BE2C (cell line): ENCODE measurements at places on chromosomes 7 and 10.

GRCh38 chr10:22183771-22184461 is 33.9 kb downstream of the EBLN1 start:
- no peak for DNase-seq

GRCh38 chr10:96283756-96284155 is 12.4 kb upstream of the BLNK start:
- DNase-seq = no peak

GRCh38 chr10:3935933-3936359 is 150.9 kb upstream of the KLF6 start:
- DNase-seq = no peak

GRCh38 chr10:78318305-78318704 is 284.6 kb downstream of the RPS24 start:
- DNase-seq = no peak

DNA sequence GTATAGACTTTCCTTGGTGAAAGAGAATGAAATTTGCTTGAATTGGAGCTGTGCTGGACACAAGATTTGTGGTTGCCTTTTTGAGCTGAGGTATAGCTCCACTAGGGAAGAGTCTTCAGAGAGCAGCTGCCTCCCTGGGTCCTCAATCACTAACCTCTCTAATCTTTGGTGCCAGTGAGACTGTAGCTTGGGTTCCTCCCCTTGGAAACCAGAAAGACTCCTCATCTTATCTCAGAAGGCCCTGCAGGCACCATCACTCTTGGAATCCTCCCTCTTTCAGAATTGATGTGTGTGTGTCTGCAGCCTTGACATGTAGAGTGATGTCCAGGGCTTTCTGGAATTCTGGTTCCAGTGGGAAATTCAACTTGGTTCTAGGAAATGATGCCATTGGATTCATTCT is 426.5 kb downstream of the RPS24 start:
- DNase-seq = no peak

DNA sequence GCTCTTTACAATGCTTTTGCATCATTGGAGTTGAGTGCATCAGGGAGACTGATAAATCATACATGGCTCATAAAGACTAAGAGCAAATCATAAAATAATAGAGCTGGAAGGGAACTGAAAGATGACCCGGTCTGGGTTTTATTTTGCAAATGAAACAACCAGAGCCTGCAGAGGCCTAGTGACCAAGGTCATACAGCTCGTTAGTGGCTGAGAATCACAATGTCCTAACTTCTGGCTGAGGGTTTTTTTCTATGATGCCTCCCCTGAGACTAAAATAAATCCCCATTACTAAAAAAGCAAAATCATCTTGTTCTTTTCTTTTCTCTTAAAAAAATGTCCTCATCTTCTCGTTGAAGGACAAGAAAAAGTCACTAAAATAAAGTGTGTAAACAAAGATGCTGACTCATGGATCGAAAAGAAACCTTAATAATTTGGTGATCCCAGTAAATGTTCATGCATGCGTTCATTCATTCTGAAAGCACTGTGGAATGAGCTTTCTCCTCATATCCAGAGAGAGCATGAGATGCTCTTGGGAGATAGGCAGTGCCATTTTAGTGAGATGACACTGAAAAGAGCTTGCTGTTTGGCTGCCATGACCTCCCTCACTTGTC is 107.8 kb upstream of the PHYHIPL start:
- DNase-seq = no peak

- peak; percentile 81 for DNase-seq
Measured at GRCh38 chr10:73940634-73941221, 29.8 kb downstream of the PLAU start.

GRCh38 chr10:102465466-102465865 is 14.1 kb upstream of the C10orf95 start:
- no peak for DNase-seq

- no peak for DNase-seq
Measured at GRCh38 chr10:74548676-74549075, 277.7 kb upstream of the KAT6B start.

GRCh38 chr7:23226844-23227450 is 19.6 kb upstream of the GPNMB start:
- no peak for DNase-seq

GRCh38 chr10:97936126-97936525 is 86.5 kb downstream of the GOLGA7B start:
- no peak for DNase-seq

GRCh38 chr7:115124409-115124939 is 202.6 kb downstream of the MDFIC start:
- no peak for DNase-seq

DNA sequence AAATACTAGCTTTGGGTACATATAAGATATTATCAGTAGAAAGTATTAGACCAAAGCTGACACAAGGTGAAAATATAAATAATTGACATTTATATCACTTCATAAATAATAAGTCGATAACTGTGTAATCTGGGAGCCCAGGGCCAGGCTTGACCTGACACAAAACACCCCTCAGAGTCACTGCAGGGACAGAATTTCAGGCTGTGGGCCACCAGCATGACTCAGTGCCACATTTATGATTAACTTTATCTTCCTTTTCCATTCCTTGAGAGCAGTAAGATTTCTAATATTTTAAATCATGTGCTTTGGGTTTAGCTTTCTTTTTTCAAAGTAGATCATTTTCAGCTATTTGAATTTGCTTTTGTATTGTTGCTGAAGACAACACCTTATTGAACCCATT is 102.9 kb upstream of the NFE2L3 start:
- DNase-seq = no peak

DNA sequence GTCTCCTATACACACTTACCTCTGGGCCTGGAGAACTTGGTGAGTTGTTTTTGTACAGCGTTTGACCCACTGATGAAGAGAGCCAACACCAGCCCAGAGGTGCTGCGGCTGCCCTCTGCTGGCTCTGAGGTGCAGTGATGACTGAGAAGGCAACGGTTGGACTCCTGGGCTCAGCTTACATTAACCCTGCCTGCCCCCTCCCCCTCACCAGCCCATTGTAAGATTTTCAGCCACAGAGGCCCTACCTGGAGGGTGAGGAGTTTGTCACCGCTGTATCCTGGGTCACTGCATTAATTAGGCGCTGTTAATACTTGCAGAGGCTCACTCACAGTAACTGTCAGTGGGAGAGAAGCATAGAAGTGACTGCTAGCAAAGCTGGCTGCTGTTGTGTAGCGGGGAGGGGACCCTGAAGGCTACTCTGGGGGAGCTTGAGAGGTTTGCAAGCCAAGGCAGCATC is 19.0 kb upstream of the ANKRD2 start:
- DNase-seq = peak; percentile 69

DNA sequence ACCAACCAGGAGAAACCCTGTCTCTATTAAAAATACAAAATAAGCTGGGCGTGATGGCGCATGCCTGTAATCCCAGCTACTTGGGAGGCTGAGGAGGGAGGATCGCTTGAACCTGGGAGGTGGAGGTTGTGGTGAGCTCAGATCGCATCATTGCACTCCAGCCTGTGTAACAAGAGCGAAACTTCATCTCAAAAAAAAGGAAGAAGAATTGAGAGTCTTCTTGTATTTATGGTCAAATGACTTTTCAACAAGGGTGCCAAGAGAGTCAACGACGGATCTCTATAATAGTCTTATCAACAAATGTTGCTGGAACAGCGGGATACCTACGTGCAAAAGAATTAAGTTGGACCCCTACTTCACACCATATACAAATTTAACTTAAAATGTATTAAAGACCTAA is 21.6 kb upstream of the JAZF1 start:
- DNase-seq = no peak

DNA sequence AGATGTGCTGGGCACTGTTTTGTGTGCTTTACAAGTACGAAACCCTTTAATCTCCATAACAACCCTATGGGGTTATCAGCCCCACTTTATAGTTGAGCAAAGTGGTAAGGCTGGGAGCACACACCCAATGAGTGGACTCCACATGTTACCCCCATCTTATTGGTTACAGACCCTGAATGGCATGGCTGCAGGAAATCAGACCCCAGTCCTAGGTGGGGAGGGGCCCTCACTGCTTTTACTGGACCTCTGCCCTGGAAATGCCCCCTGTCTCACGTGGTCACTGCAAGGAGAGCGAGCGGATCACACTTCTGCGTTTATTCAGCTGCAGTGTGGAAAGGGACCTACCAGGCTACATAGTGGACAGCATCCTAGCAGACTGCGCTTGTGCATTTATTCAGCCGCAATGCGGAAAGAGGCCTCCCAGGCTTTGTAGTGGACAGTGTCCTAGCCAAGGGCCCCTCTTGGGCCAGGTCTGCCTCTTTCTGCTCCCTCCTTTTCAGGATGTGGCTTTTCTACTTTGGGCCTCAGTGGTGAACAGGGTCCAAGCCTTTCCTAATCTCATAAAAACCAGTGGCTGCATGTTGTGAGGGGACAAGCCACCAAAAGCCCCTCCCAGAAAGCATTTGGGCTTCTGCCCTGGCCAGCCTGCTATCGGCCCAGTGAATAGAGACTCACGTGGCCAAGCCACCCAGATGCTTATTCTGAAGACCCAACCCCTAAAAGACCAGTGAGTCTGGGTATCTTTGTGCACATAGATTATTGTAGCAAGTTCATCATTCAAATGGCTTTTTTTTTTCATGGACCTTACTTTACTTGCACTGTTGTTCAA is 405.7 kb upstream of the RNF32 start:
- DNase-seq = no peak

DNA sequence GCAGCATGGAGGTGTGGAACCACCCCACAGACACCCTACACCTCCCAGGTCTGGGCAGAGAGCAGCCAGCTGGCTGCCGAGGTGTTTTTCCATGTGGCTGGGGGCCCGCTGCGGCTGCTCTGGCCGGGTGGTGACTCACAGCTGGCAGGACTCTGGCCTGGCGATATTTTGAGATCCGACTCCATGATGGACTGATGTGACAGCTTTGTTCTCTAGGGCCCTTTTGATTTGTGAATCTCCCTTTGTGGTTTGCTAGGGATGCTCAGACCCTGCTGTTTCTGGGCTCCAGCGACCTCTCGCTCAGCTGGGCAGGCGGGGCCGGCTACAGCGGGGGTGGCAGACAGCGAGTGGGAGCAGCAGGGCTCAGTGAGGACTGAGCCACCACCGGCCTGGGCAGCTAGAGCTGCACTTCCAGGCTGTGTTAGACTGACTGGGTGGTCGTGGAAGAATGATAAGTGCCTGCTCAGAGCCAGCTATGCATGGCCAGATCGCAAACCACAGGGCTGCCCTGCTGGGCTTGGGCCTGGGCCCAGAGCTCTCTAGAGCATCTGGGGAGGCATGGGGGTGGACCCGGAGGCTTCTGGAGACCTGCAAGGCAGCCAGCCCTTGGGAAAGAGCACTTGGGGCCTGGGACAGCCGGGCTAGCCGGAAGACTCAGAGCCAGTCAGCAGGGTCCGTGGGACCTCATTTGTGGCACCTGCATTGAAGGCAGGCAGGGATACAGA is 46.2 kb upstream of the GDF10 start:
- DNase-seq = peak; percentile 50

DNA sequence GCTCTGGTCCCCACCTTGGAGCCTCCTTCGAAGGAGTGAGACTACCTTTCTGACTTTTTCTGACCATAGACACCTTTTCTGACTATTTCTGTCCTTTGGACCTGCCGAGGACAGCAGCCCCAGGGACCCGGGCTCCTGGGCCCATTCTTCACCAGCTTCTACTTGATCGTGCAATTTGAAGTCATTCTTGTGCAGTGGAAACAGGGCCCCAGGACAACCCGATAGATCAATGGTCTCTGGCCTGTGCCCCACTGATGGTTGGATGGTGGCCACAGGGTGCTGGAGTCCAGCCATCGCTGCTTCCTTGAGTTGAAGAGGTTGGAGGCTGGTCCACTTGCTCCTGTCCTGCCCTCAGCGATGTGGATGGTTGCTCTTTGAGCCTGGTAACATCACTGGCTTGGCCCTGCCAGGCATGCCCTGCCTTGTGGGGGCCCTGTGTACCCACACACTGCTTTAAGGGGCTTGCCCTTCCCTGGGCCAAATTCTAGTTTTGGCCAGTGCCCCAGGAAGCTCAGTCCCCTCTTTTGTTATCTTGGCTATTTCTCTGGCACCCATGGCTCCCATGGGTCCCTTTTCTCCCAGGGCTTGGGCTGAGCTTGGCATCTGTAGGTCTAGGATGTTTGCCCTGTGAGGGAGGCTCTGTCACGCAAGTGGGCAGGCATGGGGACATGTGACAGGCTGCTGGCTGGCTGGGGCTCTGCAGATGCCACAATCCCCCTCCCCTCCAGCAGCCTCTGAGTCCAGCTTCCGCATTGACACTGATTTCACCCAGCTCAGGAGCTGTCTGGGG is 375.6 kb upstream of the NUPR2 start:
- no peak for DNase-seq

- DNase-seq = no peak
Measured at GRCh38 chr10:59131666-59132065, 44.8 kb upstream of the PHYHIPL start.

DNA sequence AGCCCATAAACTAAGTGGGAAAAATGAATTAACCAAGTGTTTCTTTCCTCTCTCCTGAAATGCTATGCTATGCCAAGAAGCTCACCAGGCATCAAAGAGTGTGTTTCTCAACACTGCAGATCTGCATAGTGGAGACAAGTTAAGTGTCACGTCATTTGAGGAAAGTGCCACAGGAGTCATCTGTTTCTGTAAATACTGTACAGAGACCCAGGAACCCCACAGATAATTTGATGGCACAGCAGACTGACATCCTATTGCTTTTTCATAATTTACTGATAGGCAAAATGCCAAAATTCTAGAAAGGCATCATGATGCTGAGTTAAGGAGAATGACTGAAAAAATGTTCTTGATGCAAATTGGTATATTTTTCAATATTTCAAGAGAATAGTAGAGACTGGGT is 124.3 kb downstream of the NRCAM start:
- peak; percentile 31 for DNase-seq

- DNase-seq = no peak
Measured at GRCh38 chr7:108009873-108010272, 6.9 kb upstream of the LAMB1 start.

DNA sequence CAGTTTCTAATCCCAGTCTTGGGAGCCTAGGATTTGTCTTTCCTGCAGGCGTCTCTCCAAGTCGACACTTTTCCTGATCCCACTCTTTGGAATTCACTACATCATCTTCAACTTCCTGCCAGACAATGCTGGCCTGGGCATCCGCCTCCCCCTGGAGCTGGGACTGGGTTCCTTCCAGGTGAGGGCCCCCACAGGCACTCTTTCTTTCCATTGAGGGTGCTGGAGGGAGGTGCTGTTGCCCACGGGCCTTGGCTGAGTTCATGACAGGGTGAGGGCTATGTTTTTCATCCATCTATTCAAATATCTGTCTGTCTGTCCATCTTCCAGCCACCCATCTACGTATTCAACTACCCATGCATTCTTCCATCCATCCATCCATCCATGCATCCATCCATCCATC is 12.6 kb downstream of the GHRHR start:
- no peak for DNase-seq

DNA sequence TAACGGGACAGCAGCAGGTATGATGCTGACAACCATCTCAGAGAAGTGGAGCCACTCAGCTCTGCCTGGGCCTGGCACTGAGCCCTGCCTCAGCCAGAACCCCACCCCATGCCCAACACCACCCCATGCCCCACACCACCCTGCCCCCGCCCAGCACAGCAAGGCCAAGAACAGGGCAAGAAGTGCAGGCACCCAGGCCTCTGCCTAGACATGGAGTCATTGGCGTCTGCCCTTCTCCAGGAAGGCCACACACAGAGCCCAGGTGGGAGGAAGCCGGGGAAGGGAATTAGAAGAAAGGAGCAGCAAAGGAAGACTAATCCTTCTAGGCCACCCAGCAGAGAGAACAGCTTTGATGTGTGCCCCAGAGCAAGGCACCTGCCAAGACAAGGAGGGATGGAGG is 18.9 kb downstream of the CAMK2G start:
- DNase-seq = peak; percentile 29
